SK-N-SH treated with all-trans-retinoic acid at 6 μM for 48 hours (cell line): ENCODE measurements at places on chromosomes 7 and 10.

- no peak for ATAC-seq
Measured at GRCh38 chr7:10216462-10216861, 757.2 kb upstream of the PHF14 start.

GRCh38 chr10:17238445-17239291 is 10.6 kb downstream of the VIM start:
- peak; percentile 48 for ATAC-seq

GRCh38 chr7:407721-408539 is 111.7 kb downstream of the PDGFA start:
- ATAC-seq = no peak

GRCh38 chr10:71911296-71911953 is 52.8 kb upstream of the CHST3 start:
- ATAC-seq = no peak

- ATAC-seq = no peak
Measured at GRCh38 chr10:102418622-102419268, at the start of gene PSD. Gene PSD (minus strand): TSS chr10:102418785. CDS start chr10:102417038, 1,747 bp downstream.
